ENCODE measurements at places on chromosomes 1 and 21.

- no peak for DNase-seq
These were observed 56.3 kb upstream of the SYT6 start for GRCh38 chr1:114209971-114210370.

DNA sequence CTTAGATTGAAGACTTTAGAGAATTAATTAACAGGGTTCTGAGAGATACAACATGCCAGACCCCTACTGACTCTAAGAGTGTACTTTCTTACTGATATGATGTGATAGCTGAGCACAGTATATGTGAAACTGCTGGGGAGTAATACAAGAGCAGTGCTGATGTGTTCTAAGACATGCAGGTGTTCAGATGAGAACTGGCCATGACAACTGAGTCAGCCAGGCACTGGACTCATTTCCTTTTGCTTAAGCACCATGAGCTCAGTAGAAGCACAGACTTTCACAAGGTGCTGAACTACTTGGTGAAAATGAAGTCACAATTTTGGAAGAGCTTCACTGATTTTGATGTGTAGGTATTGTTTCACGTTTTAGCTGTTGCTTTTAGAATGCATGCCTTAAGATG is 15.9 kb upstream of the POGZ start:
- no peak for DNase-seq

DNA sequence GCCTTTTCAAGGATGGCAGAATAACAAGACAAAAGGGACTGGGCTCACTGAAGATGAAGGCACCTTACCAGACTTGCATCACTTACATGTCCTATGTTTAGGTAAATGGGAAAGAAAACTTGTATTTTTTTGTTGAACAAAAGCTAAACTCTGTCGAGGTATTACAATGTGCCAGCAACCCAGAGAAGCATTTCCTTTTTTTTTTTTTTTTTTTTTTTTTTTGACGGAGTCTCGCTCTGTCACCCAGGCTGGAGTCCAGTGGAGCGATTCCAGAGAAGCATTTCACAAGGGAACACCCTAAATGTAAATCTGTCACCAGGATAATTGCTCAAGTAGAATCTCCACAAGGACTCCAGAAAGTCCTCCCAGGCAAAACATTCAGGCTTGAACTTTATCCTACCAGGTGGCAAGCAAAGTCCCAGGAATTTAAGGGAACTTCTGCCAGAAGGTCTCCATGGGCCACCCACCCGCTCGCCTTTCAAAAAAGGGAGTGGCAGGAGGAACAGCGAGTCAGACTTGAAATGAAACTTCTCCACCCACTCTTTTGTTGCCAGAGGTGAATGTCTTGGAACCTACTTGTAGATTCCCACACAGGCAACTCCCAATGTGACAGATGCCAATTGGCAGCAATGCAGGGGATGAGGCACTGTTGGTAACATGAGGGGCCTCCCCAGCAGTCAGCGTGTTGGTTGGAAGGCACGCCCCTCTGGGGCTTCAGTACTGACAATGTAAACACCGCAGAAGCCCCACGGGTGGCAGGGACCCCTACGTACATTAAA is 125.0 kb downstream of the TIAM1 start:
- DNase-seq, result no peak

GRCh38 chr1:194447636-194448035 is 1261.2 kb upstream of the B3GALT2 start:
- no peak for DNase-seq

GRCh38 chr21:40173816-40174215 is 306.6 kb downstream of the PCP4 start:
- no peak for DNase-seq

- DNase-seq, result no peak
These were observed 95.1 kb downstream of the GPATCH2 start for GRCh38 chr1:217535601-217536377.

DNA sequence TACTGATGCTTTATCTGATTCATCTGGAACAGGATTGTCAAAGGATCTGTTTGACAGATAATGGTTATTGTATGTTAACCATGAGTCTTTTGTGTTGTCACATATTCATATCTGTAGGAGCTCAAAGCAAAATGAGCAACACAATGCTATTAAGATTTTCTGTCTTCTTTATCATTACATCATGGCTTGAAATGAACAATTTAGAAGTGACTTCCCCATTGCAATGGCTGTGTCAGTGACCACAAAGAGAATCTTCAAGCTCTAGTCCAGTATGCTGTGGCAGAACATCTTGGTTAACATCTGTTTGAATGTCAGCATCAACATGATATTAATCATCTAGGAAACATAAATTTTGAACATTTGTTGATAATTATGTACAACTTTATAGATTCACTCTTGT is 1148.5 kb downstream of the PLA2G4A start:
- DNase-seq, result no peak

GRCh38 chr1:94713472-94714141 is 106.5 kb upstream of the SLC44A3 start:
- DNase-seq, result no peak

DNA sequence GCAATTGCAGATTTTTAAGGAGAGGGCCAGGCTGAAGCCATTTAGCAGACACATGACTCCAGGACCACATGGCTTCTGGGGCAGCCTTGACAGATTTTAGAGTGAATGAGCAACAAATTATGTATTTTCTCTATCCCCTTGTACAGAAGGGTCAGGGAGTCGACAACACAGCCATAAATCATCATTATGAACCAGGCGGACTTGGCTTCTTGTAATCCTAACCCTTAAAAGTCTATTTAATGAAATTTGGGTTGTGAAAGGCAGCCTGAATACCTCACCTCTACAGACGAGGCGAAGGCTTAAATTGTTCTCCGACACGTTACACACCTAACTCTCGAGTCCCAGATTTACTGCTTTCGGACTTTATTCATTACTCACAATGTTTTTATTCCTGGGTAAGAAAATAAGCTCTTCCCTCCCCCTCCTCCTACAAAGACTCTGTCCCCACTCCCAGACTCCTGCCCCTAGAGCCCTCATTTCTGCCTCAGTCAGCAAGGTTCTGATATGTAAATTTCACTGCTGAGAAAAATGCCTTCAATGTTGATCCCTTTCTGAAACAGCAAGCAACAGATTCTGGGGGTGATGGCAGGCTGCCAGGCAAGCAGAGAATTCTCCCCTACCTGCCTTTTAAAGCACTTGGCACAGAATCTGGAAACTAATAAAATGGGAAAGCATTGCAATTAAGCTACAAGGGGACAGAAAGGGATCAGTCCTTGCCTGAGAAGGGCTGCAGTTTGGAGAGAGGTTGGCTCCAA is 51.6 kb downstream of the PLPP3 start:
- DNase-seq, result no peak

- no peak for DNase-seq
These were observed 65.6 kb downstream of the SAMSN1 start for GRCh38 chr21:14480411-14481031.

GRCh38 chr1:6040444-6040843 is 5.2 kb upstream of the KCNAB2 start:
- DNase-seq, result no peak

GRCh38 chr1:18415448-18416027 is 65.2 kb upstream of the KLHDC7A start:
- DNase-seq, result no peak

GRCh38 chr1:47569261-47569660 is 131.4 kb downstream of the FOXD2 start:
- DNase-seq, result no peak

GRCh38 chr1:63787875-63788274 is 14.1 kb downstream of the ROR1 start:
- no peak for DNase-seq

DNA sequence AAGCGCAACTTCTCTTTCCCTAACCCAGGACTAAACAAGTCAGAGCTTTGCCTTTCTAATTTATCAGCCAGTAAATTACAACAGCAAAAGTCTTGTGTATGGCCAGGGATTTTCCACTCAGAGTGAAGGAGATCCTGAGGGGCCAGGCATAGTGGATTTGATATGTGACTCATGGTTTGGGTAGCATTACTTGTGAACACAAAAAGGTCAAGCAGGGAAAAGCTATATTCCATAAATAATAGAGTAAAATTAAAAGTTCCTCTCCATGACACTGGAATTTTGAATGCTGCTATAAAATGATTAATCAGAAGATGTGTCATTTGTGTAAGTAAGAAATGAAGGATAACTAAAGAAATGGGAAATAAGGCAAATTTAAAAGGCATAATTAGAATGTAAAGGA is 284.8 kb downstream of the HLX start:
- no peak for DNase-seq

DNA sequence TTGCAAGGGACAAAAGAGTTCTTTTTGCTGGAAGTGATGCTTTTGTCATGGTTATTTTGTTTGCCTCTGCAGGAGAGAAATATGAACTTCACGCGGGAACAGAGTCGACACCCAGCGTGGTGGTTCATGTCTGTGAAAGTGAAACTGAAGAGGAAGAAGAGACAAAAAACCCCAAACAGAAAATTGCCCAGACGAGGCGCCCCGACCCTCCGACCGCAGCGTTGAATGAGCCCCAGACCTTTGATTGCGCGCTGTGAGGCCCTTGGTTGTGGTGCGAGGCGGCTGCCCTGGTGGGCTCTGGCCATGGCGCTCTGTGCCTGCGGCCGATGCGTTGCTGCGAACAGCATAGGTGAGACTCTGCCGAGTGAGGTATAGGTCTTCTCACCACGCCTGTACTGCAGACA is 20.9 kb upstream of the NCMAP start:
- no peak for DNase-seq

GRCh38 chr1:168509875-168510791 is 33.7 kb downstream of the XCL2 start:
- DNase-seq, result no peak

DNA sequence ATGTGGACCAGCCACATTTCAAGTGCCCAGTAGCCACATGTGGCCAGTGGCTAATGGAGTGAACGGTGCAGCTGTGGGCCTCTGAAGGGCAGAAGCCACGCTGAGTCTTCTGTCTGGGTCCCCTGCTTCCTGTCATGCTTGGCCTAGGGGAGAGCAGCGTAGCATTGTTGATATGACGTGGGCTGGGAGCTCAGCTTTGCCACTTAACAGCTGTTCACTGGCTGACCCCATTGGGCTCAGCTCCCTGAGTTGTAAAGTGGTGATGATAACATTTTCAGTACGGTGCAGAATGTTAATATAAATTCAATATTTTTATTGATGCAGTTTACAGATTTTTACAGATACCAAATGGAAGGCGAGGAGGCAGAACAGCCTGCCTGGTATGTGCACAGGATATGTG is 4.5 kb downstream of the PODN start:
- DNase-seq, result no peak

GRCh38 chr1:208158640-208159554 is 85.3 kb downstream of the PLXNA2 start:
- no peak for DNase-seq

- DNase-seq, result no peak
These were observed 89.3 kb downstream of the ITPKB start for GRCh38 chr1:226649780-226650179.

DNA sequence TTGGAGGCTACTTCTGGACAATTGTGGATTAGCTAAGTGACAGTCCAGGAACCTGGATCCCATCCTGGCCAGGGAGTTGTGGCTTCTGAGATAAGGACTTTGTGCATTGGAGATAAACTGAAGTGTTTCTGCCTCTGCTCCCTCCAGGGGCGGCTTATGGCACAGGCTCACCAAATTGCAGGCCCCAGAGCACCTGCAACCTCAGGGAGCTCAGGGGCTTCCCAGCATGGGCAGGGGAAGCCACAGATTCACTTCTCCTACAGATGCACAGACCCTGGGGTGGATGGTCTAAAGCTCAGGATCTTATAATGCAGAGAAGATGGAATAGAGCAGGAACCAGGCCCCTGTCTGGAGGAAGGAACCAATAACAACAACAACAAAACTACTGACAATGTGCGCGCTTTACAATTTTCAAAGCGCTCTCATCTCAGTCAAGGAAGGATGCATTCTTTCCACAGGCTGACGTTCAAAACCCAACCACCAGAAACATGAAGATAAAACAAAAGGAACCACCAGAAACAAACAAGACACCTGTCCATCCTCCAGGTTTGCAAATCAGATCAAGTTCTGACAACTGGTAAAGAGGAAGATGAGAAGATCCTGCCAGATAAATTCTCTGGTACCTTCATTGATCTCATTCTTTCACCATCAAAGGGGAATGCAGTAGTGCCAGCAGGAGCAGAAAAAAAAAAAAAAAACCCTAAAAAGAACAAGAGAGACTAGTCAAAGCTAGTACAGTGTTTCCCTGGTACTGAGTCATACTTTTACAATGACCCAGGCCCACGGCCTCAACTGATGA is 121.0 kb upstream of the IRF2BP2 start:
- DNase-seq, result no peak

Measured in D721Med (cell line).